ENCODE measurements at places on chromosomes 12 and 14. TPM values are rescaled to one million over a fixed set of nuclear protein-coding genes. Genes with fewer than 3 reads are reported as not detected.

The ACSM4 gene
- not detected for total RNA-seq

The PTGDR gene
- not detected for total RNA-seq

DNA sequence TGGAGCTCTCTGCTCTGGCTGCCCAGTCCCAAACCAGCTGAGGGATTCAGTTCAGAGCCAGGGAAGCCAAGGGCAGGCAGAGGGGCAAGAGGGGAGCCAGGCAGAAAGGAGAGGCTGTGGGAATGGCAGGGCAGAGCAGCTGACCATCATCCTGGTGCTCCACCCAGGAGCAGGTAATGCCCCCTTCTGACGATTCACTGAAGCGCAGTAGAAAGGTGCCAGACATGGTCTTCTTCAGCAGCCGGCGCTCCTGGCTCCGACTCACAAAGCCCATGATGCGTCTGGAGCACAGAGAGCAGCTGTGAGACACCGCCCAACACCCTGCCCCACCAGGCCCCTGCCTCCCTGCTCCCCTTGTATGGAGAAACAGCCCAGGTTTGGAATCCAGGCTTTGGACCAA lies 8.0 kb downstream of the IL23A start:
- no peak for DNase-seq

The E2F7 gene
- total RNA-seq = 16.7 TPM

The DAO gene
- total RNA-seq = not detected

Measured in OCI-LY7 (cell line).